Brain microvascular endothelial cell (primary cell): ENCODE measurements at places on chromosomes 4 and X.

GRCh38 chrX:149630681-149631233, 835 bp downstream of the TMEM185A start:
- DNase-seq, result peak; percentile 19

DNA sequence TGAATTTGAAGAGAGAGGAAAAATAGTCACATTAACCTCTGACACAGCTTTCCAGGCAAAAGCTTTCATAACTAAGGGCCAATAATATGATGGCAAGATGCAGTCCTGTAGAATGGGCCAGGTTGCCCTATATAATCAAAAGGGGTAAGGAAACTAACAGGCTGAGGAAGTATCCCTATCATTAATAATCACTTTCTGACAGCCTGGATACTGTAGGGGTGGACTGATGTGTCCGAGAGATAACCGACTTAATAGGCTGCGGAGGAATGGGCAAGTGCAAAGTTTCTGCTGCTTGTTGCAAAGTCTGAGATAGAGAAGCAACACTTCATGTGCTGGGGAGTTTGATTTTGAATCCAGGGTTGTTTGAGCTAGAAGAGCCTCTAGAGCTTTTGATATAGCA, 94.8 kb downstream of the DNAAF6 start:
- DNase-seq, result no peak

DNA sequence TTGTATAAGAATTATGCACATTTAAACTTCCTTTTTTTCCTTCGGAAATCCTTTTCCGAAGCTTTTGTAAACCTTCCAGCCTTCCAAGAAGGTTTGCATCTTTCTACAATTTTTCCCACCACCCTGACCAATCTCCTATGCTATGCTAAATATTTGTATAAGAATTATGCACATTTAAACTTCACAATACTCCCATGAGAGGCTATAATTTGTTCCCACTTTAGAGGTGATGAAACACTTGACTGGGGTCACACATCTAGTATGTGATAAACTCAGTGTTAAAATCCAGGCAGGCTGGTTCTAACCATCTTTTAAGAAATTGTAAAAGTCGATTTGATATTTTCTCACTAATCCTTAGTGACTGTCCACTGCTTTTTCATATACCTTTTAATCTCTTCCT, 22.1 kb downstream of the NUDT6 start:
- no peak for DNase-seq

GRCh38 chr4:148159793-148160192, 282.4 kb downstream of the NR3C2 start:
- DNase-seq, result no peak

DNA sequence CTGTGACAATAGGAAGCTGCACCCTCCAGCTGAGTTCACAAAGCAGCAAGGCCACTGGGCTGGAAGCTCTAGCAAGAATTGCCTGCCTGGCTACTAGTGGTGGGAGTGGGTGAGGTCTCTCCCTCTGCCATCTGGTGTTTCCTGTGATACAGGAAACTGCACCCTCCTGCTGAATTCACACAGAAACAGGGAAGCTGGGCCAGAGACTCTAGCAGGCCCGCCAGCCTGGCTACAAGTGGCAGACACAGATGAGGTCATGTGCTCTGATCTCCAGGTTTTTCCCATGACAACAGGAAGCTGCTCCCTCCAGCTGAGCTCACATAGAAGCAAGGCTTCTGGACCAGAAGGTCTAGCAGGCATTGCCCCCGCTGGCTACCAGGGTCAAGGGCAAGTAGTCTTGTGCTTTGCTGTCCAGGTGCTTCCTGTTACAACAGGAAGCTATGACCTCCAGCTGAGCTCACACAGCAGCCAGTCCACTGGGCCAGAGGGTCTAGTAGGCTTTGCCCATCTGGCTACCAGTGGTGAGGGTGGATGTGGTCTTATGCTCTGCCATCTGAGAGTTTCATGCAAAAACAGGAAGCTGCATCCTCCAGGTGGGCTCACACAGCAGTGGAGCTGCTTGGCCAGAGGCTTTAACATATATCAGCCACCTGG, 41.5 kb upstream of the ZXDA start:
- DNase-seq, result no peak

DNA sequence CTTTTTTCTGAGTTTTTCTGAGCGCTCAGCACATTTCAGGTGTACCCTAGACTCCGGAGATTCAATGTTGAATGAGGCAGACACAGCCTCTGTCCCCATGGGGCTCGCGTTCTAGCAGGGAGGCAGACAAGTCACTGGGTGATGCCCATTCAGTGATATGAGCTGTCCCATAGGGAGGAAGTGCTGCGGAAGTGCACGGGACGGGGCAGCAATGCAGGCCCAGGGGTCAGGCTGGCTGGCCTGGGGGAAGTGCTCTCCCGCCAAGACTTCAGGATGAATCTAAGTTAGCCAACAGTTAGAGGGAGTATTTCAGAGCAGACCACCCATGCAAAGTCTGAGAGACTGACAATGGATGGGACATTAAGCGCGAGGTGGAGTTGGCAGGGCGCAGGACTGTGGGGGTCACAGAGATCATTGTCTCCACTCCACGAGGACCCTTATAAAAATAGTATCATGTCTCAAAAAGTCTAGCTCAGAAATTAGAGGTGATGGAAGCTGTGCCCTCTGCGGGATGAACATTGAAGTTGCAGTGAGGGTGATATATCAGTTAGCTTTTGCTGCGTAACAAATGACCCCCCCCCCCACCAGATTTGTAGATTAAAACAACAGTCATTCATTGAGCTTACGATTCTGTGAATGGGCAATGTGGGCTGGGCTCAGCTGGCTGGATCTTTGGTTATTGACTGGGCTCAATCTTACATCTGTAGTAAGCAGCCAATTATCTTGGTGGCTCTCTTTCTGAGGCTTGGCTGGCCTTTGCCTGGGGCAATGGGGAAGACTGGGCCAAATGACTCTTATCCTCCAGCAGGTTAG, 16.4 kb downstream of the PSAPL1 start:
- DNase-seq, result no peak

DNA sequence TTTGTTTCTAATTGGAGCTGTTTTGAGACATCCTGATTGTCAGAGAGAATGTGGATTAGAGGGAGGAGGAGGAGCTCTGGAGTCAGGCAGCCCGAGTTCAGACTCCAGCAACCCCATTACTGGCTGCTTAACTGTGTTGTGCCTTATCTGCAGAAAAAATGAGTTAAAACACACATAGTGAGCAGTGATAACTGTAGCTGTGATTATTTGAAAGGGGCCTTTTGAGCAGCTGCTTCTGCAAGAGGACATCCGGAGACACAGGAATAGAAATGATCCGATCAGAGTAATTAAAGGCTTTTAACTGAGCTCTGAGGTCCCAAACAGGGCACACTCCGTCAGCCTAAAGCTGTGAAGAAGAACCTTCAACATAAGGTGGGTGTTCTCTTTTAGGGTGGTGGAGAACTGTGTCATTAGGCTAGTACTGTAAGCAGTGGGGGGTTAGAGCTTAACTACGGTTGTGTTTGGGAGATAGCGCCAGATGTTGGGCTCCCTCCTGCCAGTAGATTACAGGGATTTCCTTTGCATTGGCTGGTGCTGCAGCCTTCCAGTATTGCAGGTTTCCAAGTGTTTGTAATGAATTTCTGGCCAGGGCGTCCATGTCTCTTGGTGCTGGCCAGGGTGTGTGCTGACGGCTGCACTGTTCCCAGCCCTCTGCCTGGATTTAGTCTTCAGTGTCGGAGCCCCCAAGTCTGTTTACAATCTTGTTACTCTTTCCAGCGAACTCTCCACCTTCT, 24.3 kb downstream of the ADD1 start:
- DNase-seq, result peak; percentile 27
